LoVo (cell line): ENCODE measurements at places on chromosomes 12 and 14.
A peak's percentile ranks its signal among the peaks of the same experiment; 100 is the strongest.

GRCh38 chr12:4086481-4086880, 187.1 kb upstream of the CCND2 start:
- DNase-seq: no peak

DNA sequence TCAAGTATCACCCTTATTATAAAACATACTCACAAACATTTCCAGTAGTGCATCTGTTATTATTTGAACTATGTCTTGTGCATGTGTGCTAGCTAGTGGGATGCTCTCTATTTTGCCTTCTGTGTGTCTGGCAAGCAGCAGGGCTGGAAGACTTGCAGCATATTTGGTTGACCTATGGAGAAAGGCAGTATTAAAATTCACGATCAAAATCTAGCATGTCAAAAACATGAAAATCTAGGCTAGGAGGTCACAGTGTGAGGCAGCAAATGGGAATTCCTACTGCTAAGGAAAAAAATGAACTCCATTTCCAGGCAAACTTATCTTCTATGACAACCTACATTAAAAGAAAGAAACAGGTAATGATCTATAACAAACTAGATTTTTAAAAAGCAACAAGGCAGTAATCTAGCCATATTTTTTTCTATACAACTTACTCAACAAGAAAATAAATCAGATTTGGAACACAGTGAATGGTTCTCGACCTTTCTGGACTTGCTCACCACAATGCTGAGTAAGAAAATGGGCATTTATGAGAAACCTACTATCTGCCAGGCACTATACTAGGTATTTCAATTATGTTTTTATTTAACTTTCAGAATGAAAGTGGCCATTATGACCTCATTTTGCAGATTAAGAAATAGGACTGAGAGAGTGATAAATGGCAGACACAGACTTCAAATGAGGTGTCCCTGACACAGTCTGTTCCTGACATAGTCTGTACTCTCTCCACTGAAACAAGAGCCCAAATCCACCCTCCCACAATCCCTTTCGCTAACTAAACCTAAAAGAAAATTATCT, 96.8 kb downstream of the TXNDC16 start:
- no peak for DNase-seq

- DNase-seq: no peak
These were observed 21.9 kb upstream of the EID3 start for GRCh38 chr12:104281636-104282035.

- DNase-seq: no peak
These were observed 5.5 kb downstream of the LUM start for GRCh38 chr12:91105807-91106206.

- no peak for DNase-seq
These were observed 74.9 kb downstream of the TESC start for GRCh38 chr12:117023998-117024960.

- no peak for DNase-seq
These were observed 38.2 kb upstream of the SNX6 start for GRCh38 chr14:34668111-34668510.

- no peak for DNase-seq
These were observed 32.7 kb downstream of the CCDC92 start for GRCh38 chr12:123939716-123940626.

- DNase-seq: no peak
These were observed 6.0 kb upstream of the MANSC4 start for GRCh38 chr12:27785882-27786570.

DNA sequence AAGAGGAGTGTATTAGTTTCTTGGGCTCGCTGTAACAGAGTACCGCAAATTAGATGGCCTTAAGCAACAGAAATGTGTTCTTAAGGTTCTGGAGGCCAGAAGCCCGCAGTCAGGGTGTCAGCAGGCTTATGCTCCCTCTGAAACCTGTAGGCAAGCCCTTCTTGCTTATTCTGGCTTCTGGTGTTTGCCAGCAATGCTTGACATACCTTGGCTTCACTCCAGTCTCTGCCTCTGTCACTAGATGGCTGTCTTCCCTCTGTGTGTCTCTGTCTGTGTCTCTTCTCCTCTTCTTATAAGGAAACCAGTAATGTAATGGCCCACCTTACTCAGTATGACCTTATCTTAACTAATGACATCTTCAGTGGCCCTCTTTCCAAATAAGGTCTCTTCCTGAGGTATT, 85.1 kb downstream of the DERA start:
- DNase-seq: peak; percentile 16

DNA sequence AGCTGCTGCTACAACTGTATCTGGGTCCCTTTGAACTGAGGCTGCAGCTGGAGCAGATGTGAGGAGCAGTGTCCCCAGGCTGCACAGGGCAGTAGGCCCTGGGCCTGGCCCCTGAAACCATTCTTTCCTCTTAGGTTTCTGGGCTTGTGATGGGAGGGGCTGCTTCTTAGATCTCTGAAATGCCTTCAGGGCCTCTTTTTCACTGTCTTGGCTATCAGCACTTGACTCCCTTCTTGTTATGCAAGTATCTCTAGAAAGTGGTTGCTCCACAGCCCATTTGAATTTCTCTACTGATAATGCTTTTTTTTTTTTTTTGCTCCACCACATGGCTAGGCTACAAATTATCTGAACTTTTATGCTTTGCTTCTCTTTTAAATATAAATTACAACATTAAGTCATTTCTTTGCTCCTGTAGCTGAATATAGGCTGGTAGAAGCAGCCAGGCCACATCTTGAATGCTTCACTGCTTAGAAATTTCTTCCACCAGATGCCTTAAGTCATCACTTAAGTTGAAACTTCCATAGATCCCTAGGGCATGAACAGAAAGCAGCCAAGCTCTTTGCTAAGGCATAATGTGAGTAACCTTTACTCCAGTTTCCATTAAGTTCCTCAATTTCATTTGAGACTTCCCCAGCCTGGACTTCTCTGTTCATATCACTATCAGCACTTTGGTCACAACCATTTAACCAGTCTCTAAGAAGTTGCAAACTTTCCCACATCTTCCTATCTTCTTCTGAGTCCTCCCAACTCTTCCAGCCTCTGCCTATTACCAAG, 41.1 kb downstream of the ACSM4 start:
- no peak for DNase-seq

- no peak for DNase-seq
These were observed 43.3 kb upstream of the PPP1CC start for GRCh38 chr12:110786012-110786411.

DNA sequence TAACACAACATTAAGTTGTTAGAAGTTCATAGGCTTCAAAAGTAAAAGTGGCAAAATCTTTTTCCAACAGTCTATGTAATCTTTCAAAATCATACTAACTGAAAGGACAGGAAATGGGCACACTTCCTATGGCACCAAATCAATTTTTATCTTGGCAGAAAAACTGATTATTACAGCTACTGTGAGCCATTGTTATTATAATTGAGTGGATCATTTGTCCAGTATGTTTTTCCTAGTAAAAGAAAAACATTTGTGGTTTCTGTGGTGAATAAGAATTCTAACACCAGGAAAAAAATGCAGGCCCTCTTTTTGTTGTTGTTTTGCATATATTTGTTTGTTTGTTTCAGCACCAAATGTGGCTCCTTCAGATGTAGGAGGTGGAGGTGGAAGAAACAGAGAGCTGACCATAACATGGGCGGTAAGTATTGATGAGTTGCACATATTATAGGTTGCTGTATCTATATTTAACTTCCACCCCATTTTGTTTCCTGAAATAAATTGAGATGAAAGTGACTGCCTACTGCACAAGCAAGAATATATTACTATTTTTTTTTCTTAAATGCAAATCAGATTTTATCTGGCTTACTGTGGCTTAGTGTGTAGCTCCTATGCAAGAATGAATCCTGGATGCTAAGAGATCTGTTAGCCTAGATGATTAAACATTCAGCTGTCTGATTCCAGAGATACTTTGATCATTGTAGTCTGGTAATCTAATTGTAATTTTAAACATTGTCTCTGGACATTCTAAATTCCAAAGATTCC, 174.1 kb upstream of the PDZRN4 start:
- no peak for DNase-seq

GRCh38 chr14:94344389-94344788, 21.3 kb upstream of the SERPINA6 start:
- DNase-seq: no peak

- DNase-seq: no peak
These were observed 361.1 kb upstream of the ATP2B1 start for GRCh38 chr12:90069711-90070110.

GRCh38 chr12:125983094-125983783, 918.0 kb downstream of the AACS start:
- peak; percentile 13 for DNase-seq

- no peak for DNase-seq
These were observed 609.0 kb downstream of the KCNH5 start for GRCh38 chr14:62436261-62436660.

GRCh38 chr14:91901449-91902226, 34.3 kb upstream of the TC2N start:
- DNase-seq: no peak

DNA sequence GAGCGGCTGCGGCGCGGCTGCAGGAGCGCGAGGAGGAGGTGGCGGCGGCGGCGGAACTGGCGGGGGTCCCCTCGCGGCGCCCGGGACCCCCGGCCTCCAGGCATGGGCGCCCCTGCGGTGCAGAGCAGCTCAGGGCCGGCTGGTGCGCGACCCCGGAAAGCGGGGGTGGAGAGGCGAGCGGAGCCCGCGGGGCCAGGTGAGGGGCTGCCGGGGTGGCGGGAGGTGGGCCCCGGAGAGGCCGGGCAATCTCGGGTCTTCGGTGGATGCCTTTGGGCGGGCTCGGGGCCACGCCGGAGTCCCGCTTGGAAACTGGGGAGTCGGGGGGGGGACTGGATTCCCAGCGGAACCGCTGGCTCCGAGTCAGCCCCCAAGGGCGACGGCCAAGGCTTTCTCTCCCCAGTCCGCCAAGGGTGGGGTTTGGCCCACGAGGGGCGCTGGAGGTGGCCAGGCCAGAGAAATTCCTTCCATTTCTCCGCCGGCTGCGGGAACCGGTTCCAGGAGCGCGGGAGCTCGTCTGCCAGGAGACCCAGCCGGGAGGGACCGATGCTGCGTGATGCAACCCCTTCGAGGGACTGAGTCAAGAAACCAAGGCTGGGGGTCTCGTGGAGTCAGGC, 13.9 kb upstream of the NR4A1 start:
- peak; percentile 65 for DNase-seq
